ENCODE measurements at places on chromosomes 5 and 9.
A peak's percentile ranks its signal among the peaks of the same experiment; 100 is the strongest.

- no peak for DNase-seq
Measured at GRCh38 chr5:159658266-159658925, 257.9 kb upstream of the ADRA1B start.

DNA sequence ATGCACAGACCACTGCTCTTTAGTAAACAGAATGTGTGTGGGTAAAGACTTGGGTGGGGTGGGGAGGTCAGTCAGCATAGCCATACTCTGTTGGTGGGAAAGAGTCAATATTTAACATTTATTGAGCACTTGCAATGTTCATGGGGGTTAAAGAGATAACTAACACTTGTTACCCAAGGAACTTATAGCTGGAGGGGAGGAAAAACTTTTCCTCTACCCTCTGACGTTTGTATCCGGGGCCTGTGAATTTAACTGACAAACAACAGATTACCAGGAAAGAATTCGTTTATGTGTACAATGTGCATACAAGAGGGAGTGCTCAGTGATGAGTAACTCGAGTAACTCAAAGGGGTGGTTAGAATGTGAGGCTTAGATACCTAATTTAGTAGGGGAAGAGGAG, 6.8 kb upstream of the CLINT1 start:
- peak; percentile 49 for DNase-seq

DNA sequence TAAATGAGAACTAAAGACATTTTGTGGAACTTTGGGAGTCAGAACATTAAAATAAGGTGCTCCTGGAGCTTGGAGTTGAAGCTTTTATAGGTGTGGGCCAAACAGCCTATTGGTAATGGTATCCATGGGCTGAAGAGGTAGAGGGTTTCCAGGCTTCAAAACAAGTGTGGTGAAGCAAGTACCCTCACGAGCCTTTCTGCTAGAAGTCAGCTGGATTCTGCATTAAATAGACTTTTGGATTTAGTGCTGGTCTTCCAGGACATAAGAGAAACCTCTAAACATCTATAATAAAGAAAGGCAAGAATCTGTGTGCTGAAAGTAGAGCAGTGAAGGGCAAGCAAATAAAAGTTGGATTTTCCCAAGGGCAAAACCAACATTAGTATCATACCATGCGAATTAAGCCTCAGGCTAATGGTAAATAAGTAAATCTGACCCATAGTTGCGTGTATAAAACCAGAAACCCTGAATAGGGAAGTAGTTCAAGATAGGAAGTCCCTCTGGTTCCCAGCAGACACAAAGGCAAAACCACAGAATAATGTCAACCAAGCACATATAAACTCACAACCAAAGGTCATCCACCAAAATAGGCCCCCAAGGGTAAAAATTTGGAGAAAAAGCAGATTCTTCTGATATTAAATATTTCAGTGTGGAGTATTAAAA, 306.3 kb downstream of the TLE4 start:
- peak; percentile 2 for DNase-seq

- DNase-seq, result no peak
Measured at GRCh38 chr5:180575571-180575970, 15.7 kb downstream of the SCGB3A1 start.

GRCh38 chr5:135877570-135878155, 18.0 kb downstream of the IL9 start:
- no peak for DNase-seq

DNA sequence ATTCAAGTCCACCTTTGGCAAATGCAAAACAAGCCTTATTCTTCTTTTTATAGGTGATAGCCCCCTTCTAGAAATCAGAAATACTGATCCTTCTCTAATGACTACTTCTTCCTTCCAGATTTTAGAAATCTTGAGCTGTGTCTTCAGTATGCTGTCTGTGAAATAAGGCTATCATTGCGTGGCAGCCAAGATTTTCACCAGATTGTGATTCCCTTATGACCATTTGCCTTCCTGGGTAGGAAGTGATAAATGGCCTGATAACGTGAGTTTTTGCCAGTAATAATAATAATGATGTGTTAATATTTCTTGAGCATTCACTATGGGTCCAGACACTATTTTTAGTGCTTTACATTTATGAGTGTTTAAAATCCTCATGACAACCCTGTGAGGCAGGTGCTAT, 80.9 kb downstream of the PIP5K1B start:
- DNase-seq, result no peak

- DNase-seq, result no peak
Measured at GRCh38 chr5:68122439-68123328, 92.9 kb upstream of the PIK3R1 start.

- no peak for DNase-seq
Measured at GRCh38 chr9:109919736-109920408, 139.9 kb downstream of the PALM2AKAP2 start.

DNA sequence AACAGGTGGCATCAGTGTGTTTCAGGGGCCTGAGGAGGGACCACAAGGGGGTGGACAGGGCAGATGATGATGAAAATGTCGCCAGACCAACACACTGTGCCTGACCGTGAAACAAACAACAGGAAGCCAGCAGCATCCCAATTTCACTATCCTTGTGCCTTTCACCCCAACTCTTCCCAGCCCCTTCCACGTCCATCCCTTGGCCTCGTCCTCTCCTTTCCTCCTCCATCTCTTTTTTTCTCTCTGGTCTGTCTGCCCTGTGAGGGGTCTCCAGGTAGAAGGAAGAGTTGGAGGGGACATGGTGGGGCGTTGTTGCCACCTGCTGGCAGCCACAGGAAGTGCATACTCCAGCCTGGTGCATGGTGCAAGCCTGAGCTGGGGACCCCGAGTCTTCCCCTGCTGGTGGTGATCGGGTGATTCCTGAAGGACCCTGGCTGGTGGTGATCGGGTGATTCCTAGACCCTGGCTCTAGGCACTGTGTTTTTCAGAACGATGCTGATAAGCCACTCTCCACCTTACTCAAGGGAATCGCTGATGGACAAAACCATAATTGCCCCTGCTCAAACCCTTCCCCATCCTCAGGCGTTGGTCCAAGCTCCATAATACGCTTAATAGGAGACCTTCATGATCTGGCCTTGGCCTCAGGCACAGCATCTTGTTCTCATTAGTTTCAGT, 21.7 kb upstream of the NSD1 start:
- peak; percentile 24 for DNase-seq

DNA sequence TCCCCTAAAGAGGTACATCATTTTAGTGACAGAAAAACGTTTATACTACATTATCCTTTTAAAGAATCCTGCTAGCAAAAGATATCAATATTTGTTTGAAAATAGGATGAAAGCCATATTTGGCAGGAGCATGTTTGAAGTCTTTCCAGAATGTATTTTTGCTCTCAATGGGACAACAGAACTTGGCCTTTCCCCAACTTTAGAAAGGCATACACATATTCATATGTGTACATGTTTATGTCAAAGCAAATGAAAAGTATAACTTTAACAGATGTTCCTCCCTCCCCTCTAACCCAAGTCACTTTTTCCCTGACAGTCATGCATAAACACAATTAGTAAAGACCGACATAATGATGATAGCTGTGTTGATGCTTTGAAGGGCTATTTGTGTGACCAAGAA, 427.8 kb upstream of the CDH6 start:
- DNase-seq, result no peak

- DNase-seq, result peak; percentile 91
Measured at GRCh38 chr5:67426961-67427849, 230.6 kb upstream of the CD180 start.

- no peak for DNase-seq
Measured at GRCh38 chr9:27090231-27090630, 18.8 kb upstream of the TEK start.

DNA sequence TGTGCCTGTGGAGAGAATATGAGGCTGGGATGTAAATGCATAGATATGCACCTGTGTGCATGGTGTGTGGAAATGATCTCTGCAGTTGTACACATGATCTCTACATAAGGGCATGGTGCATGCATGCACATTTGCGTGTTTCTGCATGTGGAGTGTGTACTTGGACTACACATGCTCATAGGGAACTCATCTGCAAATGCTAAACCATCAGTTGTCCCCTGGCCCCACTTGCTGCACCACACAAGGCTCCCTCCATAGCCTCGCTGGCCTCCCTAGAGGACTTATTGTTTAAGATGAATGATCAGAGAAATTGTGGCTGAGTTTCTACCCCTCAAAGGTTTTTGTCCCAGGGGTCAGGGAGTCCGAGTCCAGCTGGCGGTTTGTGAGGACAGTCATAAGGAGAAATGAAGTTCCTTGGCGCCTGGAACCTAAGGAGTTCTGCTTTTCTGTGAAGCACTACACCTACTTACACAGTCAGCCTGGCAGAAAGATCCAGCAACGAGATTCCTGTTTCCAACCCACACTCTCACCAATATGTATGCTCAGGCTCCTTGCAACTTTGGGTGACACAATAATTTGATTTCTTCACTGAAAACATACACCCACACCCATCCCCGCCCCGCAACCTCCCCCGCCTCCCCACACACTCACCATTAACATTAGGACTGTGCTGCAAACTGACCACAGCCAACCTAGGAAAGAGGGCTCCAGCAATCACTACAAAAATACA, 79.9 kb upstream of the CPEB4 start:
- no peak for DNase-seq

- DNase-seq, result no peak
Measured at GRCh38 chr5:43648499-43649124, 45.6 kb downstream of the NNT start.

DNA sequence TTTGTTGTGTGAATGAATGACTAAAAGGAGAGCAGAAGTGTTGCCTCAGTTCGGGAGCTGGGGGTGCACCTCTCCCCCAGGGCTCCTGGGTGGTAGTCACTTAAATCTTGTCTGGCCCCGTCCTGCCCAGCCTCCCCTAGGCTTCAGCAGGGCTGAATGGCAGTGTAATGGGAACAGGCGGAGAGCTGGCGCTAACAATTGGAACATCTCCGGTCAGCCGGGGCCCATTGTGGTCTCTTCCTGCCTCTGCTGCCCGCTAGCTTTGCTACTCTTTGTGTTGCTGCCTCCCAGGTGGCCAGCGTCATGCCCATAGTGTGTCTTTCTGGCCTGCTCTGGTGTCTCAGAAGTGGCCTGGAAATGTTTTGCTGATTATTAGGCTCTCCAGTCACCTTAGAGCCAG, 62.3 kb downstream of the RGS3 start:
- DNase-seq, result no peak

- no peak for DNase-seq
Measured at GRCh38 chr5:173989432-173990082, 587 bp downstream of the C5orf47 start.

GRCh38 chr9:5611321-5612184, 17.4 kb upstream of the RIC1 start:
- DNase-seq, result no peak

- no peak for DNase-seq
Measured at GRCh38 chr5:57181154-57181553, 7.3 kb downstream of the GPBP1 start.

- no peak for DNase-seq
Measured at GRCh38 chr5:34894716-34895115, 20.6 kb downstream of the RAD1 start.

DNA sequence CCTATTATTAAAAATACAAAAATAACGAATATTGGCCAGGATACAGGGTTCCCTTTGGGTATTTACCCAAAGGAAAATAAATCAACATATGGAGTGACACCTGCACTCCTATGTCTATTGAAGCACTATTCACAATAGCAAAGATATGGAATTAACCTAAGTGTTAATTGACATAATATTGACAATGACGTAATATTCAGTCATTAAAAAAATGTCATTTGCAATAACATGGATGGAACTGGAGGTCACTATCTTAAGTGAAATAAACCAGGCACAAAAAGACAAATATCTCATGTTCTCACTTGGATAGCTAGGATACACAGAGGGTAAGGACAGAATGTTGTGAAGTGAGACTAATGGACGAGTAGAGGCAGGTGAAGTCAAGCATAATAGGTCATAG, 326.3 kb upstream of the PTGER4 start:
- DNase-seq, result no peak

DNA sequence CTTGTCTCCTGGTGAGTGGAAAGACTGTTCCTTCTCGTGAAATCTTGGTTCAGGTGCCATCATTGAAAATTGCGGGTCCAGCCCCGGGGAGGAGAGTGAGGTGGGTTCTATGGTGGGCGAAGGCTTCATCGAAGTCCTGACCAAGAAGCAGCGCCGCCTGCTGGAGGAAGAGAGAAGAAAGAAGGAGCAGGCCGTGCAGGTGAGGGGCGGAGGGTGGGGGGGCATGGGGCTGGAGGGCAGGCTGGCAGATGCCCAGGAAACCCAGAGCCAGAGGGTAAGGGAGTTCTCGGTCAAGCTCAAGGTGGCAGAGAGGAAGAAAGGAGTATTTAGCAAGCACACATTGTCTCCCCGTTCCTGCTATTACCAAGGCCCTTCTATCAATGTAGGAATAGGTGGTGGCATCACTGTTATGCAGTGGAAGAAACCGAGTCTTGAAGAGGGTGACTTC, 24.3 kb upstream of the POMT1 start:
- DNase-seq, result no peak

All from renal cortical epithelial cell (primary cell).